ENCODE measurements at places on chromosomes 3 and 15.
A peak's percentile ranks its signal among the peaks of the same experiment; 100 is the strongest.

GRCh38 chr15:101407439-101407838 is 82.1 kb downstream of the PCSK6 start:
- DNase-seq, result no peak

GRCh38 chr3:136207489-136208115 is 11.5 kb upstream of the MSL2 start:
- no peak for DNase-seq

DNA sequence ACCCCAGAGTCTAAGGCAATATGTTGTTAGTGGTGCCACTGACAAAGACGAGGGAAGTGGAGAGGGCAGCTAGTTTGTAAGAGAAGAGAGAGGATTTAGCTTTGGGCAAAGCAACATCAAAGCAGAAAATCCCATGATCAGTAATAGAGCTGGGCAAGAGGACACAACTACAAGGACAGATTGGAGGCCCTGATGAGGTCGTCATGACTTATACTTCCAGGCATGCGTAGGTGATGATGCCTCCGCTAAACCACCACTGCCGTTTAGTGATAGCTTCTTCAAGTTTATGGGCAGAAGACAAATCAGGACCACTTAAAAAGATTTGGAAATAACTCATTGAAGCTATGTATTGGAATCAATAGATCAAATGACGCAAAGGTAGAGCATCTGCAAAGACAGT is 2.6 kb downstream of the HRG start:
- no peak for DNase-seq

DNA sequence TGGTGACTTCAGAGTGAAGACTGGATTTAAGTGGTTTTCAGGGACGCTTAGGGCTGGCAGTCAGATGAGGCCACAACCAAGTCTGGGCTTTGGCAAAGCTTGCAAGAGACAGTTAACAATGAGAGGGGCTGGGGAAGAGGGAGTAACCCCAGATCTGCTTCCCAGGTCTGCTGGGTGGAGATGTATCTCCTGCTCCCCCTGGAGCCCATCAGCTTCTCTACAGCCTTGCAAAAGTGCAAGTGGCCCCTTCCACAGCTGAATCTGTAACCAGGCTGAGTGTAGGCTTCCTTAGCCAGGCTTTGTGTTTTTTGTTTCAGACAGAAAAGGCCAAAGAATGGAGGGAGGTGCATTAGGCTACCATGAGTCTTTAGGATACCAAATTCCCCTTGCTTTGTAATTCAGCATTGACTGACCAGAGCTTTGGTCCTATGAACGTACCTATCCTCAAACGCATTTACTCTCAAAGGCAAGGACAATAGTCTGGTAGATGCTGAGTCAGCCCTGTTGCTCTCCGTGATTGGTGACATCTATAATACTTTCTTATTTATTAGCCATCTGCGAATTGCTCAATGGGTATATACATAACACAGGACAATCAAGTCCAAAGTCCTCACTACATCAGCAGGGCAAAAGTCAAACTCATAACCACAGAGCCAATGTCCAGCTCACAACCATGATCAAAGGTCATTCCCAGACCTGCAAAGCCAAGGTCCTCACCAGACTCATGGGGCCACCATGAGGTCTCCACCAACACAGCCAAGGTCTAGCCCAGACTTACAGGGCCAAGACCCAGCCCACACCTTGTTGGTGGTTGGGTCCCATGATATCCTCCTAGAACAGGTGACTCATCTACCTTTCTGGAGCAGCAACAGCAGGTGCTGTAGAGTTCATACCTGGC is 17.1 kb downstream of the CCDC13 start:
- no peak for DNase-seq

DNA sequence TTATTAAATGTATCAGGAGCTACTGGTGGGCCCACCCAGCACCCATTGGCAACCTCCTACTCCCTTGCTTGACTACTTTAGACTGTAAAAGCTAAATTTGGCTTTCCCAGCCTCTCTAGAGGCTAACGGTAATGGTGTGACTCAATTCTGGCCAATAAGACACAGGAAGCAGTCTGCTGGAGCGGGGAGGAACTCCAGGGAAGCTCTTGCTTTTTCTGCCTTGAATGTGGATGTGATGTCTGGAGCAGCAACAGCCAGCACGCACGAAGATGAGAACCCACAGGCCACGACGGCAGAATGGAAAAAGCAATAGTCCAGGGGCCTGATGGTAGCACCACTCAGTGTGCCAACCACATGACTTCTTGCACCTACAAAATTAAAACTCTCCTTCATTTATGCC is 39.9 kb downstream of the RAB6B start:
- DNase-seq, result no peak

- DNase-seq, result no peak
These were observed 18.6 kb upstream of the SENP7 start for GRCh38 chr3:101531473-101532086.

- DNase-seq, result peak; percentile 46
These were observed 162.0 kb downstream of the KLF13 start for GRCh38 chr15:31488437-31489204.

DNA sequence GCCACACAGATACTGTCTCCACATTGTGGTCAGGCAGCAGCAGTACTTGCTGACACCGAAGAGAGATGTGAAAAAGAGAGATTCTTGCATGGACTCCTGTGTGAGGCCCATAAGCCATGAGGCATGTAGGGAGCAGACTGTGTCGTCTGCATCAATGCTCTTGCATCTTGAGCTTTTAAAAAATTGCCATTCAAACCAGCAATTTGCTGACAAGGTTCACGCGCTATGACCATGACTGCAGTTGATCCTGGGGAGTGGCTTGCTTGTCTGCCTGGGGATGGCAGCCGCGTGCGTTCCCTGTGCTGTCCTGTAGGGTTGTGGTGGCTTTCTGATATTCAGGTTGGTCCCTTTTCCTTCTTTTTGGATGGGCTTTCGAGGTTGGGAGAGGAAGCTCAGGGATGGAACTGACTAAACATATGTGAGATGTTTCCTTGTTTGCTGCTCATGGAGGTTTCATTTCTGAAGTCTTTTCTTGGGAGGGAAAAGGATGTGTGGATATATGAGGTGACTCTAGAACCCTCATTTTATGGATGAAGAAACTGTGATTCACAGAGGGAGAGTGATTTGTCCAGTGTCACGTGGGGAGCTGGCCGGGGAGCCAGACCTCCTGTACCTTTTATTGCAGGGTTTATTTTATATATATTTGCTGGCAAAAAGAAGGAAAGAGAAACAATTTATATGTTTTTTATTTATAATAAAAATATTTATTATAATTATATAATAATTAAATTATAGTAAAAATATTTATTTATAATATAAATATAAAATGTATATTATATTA is 48.6 kb downstream of the LPP start:
- DNase-seq, result no peak
